ENCODE measurements at places on chromosomes 5 and 9.
A peak's percentile ranks its signal among the peaks of the same experiment; 100 is the strongest.

DNA sequence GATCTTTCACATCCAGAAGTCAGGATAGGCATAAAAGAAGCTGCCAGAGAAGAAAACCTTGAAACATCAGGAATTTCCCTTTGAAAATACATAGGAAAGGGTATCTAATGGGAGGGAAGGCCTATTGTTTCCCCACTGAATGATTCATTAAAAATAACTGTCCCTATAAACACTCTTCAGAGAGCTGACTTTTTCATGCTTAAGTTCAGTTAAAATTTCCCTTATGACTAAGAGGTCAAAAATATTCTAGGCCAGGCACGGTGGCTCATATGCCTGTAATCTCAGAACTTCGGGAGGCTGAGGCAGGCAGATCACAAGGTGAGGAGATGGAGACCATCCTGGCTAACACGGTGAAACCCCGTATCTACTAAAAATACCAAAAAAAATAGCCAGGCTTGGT lies 499.5 kb downstream of the ENC1 start:
- DNase-seq = no peak

- DNase-seq = no peak
Measured at GRCh38 chr5:103866169-103866568, 303.6 kb upstream of the NUDT12 start.

DNA sequence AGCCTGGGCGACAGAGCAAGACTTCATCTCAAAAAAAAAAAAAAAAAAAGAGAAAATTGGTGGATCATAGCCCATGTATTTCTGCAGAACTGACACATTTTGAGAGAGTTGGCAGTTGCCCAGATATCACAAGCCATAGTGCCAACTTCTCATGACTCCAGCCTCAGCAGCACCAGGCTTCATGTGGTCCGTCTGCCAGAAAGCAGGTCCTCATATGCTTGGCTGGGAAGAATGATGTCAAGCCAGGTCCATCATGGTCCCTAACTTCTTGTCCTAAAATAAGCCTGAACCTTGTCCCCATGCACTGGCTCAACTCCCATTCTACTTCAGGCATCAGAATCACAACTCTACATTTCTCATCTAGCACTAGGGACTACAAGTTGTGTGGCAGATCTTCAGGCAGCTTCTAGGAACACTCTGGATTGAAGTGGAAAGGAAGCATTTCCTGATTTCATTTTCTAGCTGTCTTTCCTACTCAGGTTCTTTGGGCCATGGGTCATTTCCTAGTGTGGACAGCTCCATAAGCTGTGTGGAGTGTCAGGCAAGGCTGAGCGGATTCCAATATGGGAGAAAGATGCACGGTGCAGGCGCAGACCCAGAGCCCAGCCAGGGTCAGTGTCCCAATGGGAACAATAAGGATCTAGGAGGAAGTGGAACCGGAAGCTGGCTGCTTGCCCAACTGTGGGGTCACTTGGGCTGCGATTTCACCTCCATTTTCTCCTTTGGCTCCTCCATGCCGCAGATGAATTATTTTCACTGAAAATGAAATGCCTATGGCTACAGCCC lies 90.1 kb downstream of the LMNB1 start:
- no peak for DNase-seq

GRCh38 chr5:54895816-54896341 lies 89.5 kb downstream of the ESM1 start:
- DNase-seq = no peak

DNA sequence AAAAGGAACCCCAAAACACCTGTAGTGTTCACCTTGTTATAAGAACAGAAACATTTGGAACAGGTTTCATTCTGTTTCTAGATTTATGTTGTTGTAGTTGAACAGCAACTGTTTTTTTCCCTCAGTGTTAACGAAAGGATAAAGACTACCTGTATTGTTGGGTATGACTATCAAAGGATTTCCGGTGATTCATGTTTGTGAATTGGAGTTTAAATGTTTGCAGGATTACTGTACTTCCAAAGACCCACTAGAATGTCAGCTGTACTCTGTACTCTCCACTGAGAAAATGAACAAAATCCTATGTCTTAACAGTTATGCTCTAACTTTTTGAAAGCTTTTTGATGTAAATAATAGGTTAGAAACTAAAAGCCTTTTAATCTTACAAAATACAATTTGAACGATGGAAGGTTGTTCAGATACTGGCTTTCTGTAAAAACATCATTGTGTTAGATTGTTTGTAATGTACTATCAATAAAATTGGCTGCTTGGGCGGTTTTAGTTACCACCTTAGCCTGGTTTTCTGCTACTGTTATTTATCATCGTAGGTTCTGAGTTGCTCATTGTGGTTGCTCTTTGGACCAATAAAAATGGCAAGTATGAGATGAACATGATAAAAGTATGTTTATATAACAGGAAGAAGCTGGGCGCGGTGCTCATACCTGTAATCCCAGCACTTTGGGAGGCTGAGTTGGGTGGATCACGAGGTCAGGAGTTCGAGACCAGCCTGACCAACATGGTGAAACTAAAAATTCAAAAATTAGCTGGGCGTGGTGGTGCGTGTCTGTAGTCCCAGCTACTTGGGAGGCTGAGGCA lies 44.1 kb downstream of the DCP2 start:
- no peak for DNase-seq

DNA sequence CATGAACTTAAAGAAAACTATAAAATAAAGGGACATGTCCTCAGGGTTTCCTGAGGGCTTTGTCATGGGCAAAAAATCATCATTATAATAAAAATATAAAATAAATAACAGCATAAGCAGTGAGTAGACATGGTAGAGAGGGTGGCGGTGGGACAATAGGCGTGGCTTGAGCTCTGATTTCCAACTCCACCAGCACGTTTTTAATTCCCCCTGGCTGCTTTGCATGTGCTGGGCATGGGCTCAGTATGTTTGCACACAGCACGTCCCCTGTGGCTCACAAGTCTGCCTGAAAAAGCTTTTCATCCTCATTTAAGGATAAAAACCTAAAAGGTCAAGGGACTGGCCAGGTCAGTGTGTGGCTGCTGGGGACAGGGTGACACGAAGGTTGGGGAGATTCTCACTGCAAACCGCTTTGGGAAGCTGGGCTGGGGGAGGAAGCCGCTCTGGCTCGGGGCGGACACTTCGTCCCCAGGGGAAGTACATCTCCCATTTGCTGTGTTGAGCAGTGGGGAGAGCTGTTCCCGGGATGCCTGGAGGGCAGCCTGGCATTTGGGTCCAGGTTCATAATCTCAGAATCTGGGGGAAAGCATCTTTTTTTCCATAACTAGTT lies 32.6 kb downstream of the NKX2-5 start:
- DNase-seq = no peak

DNA sequence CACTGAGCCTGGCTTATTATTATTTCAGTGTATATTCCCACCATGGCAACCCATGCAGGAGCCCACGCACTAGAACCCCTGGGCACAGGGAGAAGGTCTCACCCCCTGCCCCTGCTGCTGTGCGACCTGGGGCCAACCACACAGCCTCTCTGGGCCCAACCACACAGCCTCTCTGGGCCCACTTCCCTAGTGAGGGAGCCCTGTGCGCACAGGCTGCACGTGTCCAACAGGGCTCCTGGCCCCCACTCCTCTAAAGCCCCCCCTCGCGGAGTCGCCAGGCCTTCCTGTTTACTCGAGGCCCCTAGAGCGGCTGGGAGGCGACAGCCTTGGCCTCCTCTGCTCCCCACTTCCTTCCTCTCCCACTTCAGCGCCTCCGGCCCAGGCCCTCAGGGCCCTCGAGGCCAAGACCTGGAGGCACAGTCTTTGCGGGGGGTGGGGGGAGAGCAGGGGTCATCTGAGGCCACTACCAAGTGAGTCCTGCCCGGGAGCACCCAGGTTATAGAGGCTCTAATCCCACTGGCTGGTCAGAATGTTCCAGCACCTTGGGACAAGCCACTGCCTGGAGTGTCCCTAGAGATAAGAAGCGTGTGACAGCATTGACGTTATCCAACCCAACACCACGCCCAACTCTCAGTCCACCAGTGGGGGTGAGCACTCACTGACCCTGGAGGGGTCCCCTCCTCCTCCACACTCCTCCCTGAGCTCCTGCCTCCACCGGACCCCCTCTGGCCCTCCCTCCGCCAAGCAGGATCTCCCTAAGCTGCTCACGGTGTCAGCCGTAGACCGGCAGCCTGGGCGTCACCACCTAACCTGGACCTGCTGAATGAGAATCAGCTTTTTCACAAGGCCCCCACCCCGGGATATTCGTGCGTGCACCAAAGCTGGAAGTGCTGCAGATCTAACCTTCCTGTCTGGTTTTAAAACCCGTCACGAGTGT lies 7.9 kb upstream of the ENG start:
- peak; percentile 36 for DNase-seq

GRCh38 chr5:25009063-25009462 lies 364.3 kb upstream of the CDH10 start:
- DNase-seq = no peak

DNA sequence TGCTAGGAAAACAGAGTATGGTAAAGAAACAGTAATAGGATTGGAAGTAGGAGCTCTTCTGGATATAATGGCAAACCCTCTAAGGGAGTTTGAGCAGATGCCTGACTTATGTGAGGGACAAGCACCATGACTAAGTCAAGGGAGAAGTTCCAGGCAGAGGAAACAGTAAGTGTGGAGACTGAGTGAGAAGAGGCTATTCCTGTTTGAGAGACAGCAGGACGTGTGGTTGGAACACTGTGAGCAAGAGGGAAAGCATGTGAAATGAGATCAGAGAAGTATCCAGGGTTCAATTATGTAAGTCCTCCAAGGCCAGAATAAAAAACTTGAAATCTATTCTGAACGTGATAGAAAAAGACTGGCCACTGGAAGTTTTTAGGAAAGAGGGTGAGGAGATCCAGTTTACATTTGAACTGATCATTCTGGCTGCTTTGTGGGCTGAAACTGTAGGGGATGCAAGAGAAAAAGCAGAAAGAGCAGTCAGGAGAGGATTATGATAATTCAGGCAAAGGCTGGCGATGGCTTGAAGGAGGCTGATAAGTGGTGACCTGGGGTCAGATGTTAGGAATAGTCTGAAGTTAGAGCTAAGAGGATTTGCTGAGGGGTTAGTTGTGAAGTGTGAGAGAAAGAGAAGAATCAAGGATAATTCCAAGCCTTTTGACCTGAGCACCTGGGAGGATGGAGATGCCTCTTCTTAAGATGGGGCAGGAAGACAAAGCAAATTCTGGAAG lies 19.2 kb downstream of the DMAC1 start:
- DNase-seq = no peak

- no peak for DNase-seq
Measured at GRCh38 chr9:92095236-92095635, 20.0 kb downstream of the SPTLC1 start.

- no peak for DNase-seq
Measured at GRCh38 chr9:14148501-14149103, 165.3 kb downstream of the NFIB start.

- DNase-seq = no peak
Measured at GRCh38 chr5:150054569-150054968, 31.8 kb downstream of the CSF1R start.

DNA sequence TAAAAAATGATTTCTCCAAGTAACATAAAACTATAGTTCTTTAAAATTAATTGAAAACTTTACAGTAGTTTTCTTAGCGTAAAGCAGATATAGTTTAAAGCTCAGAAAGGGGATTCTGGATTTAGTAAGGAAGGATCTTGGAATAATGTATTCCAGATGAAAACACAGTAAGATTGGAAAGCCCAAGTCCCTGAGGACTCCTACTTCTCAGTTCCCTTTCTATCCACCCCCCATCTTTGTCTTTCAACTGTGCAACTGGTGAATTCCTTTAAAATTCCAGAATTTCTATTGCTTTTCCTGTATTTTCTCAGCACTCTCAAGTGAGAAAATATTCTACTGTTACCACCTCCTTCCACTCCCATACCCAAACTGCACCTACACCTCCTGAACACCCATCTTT lies 184.5 kb upstream of the FBN2 start:
- DNase-seq = no peak

- DNase-seq = no peak
Measured at GRCh38 chr5:82164977-82165713, 113.0 kb downstream of the RPS23 start.

- DNase-seq = no peak
Measured at GRCh38 chr9:134066526-134066912, 1.3 kb downstream of the BRD3 start.

GRCh38 chr5:127685662-127686061 lies 17.5 kb upstream of the CCDC192 start:
- DNase-seq = no peak

GRCh38 chr5:55372130-55372925 lies 64.5 kb downstream of the MTREX start:
- DNase-seq = no peak

GRCh38 chr9:14445946-14446345 lies 132.0 kb upstream of the NFIB start:
- no peak for DNase-seq

DNA sequence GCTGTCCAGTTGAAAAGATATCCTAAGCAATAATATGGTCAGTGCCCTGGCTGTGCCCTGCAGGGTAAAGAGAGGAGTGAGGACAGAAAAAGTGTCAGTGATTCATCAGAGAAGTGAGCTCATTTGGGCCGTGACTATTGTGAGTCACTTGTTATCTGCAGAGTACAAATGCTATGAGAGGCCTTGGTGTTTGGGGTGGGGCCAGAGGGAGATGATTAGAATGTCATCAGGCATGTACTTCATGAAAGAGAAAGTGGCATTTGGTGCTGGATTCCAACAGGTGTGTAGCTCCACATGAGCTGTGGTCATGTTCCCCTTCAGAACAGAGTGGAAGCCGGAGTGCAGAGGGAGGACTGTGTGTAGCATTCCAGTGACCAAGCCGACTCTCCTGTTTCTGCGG lies 174.1 kb downstream of the KDM4C start:
- DNase-seq = no peak

DNA sequence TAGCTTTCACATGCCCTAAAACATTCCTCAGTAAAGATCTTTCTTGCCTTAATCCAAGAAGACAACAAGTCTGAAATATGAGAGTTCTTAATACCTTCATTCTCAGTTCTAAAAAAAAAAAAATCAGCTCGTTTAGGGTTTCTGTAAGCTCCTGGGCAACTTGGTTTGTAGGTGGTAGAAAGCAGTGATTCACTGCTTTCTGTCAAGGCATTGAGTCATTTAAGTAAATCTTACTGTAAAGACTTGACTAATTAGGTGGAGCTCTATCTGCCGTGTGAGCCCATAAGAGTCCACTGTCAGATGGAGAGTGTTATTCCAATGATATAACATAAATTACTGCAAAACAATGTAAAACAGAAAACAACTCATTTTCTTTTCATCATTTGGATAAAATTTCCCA lies 56.1 kb upstream of the MAST4 start:
- DNase-seq = no peak

GRCh38 chr5:102718819-102719218 lies 36.3 kb upstream of the PAM start:
- no peak for DNase-seq

GRCh38 chr9:104247899-104248460 lies 153.9 kb downstream of the SMC2 start:
- no peak for DNase-seq

- DNase-seq = no peak
Measured at GRCh38 chr9:136829981-136830885, 12.0 kb upstream of the AJM1 start.

DNA sequence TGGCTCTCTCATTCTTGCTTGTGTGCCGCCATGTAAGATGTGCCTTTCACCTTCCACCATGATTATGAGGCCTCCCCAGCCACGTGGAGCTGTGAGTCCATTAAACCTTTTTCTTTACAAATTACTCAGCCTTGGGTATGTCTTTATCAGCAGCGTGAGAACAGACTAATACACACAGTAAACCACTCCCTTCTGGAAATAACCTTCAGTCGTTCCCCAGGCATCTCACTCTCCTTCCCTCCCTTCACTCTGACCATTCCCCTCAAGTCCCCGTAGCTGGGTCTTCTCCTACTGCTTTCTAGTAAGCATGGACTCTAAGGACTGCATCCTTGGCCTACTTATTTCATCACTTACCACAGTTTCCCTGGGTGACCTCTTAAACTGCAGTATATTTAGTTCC lies 493.9 kb downstream of the CCDC171 start:
- DNase-seq = no peak

All from activated naive CD4-positive, alpha-beta T cell (primary cell).